ENCODE measurements at places on chromosomes 11 and 22. TPM values are rescaled to one million over a fixed set of nuclear protein-coding genes. Genes with fewer than 3 reads are reported as not detected.

Gene DENND5A
- 26.1 TPM for polyA plus RNA-seq

Gene STX3
- polyA plus RNA-seq, result 4.2 TPM

Gene SAA4
- polyA plus RNA-seq, result not detected

Gene TREH
- polyA plus RNA-seq, result 1.7 TPM

Gene CCDC85B
- polyA plus RNA-seq, result 2.2 TPM

Data from Purkinje cell (primary cell).